ENCODE measurements at places on chromosomes 4 and X.

GRCh38 chrX:6021316-6022091, 207.2 kb downstream of the NLGN4X start:
- peak; percentile 3 for DNase-seq

- no peak for DNase-seq
Measured at GRCh38 chr4:1177274-1178141, 5.1 kb upstream of the SPON2 start.

GRCh38 chrX:132411310-132411977, 77.4 kb downstream of the MBNL3 start:
- no peak for DNase-seq

GRCh38 chr4:106530821-106531220, 162.2 kb upstream of the GIMD1 start:
- no peak for DNase-seq

- no peak for DNase-seq
Measured at GRCh38 chr4:7651461-7651921, 216.8 kb upstream of the PSAPL1 start.

DNA sequence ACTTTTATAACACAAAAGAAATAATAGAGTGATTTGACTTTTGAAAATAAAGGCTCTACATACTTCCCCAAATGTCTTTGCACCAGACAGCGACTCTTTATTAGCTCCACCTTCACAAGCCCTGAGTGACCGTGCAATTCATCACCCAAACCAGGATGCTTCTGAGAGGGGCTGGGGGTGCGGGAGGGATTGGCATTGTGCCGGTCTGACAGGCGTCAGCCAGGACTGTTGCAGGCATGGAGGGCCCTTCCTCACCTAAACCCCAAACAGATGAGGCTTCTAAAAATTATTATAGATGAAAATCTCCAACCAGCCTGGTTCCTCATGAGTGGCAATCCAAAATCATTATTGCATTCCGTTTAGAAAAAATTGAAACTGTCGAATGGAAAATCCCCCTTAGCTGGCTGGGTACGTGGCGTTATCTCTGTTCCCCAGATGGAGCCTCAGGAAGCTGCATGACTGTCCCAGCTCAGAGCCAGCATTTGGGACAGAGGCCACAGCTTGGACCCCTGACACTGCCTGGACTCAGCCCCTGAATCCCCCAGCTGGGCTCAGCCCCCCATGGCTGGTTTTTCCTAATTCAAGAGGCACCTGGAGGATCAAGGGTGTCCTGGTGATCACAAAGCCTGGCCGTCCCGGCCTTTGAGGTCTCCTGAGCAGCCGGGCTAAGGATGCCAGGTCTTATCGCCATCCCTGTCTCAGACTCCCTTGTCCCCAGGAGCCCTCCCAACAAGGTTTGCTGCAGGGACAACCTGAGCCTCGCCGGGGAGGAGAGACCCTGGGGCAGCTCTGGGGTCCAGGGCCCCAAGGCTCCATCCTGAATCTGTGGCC, 60.4 kb downstream of the SORCS2 start:
- no peak for DNase-seq

GRCh38 chr4:972651-973424, 531 bp downstream of the DGKQ start:
- DNase-seq = no peak

- no peak for DNase-seq
Measured at GRCh38 chr4:2939383-2940243, 23.6 kb downstream of the NOP14 start.

DNA sequence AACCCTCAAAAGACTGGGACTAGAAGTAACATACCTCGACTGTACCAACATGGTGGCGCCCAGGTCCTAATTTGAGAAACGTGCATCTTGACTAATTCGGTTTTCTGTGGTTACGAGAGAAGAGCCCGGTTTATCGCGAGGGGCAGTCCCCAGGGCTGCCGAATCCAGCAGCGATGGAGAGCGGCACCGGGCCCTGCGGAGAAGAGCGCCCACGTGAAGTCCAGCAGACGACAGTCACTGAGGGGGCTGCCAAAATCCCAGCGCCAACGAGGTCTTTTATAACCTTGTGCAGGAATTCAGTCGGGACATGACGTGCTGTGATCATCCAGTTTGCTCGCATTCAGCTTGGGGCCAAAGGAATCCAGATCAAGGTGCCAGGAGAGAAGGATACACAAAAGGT, 187.5 kb upstream of the SLITRK2 start:
- no peak for DNase-seq

DNA sequence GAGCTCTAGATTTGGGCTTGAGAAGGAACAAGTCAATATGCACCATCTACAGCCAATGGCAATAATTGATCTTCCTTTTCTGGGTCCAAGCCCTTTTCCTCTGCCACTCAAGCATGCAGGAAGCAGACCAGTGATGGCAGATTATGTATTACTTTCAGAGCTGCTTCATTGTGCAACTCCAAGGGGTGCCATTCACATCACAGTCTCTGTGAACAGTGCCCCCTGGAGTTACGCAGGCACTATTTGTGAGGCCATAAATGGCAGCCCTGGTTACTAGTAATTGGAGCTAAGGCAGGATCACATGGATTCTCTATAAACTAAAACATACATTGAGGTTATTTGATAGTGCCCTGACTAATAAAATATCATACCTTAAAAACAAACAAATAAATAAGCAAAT, 313.4 kb upstream of the SLC7A11 start:
- no peak for DNase-seq

- no peak for DNase-seq
Measured at GRCh38 chr4:8008391-8008790, 68.7 kb upstream of the AFAP1 start.

GRCh38 chr4:39021631-39022030, 10.6 kb downstream of the TMEM156 start:
- no peak for DNase-seq

- peak; percentile 28 for DNase-seq
Measured at GRCh38 chrX:110442635-110443034, 84.0 kb downstream of the RTL9 start.

- peak; percentile 89 for DNase-seq
Measured at GRCh38 chr4:163988865-163989264, 494.4 kb downstream of the TMA16 start.

GRCh38 chrX:119393144-119393543, 6.0 kb upstream of the SLC25A43 start:
- no peak for DNase-seq

GRCh38 chr4:127533028-127533700, 99.6 kb upstream of the INTU start:
- no peak for DNase-seq

- no peak for DNase-seq
Measured at GRCh38 chr4:39998659-39999345, 21.1 kb upstream of the PDS5A start.

- DNase-seq = no peak
Measured at GRCh38 chrX:39161611-39162255, 360.5 kb downstream of the MID1IP1 start.

DNA sequence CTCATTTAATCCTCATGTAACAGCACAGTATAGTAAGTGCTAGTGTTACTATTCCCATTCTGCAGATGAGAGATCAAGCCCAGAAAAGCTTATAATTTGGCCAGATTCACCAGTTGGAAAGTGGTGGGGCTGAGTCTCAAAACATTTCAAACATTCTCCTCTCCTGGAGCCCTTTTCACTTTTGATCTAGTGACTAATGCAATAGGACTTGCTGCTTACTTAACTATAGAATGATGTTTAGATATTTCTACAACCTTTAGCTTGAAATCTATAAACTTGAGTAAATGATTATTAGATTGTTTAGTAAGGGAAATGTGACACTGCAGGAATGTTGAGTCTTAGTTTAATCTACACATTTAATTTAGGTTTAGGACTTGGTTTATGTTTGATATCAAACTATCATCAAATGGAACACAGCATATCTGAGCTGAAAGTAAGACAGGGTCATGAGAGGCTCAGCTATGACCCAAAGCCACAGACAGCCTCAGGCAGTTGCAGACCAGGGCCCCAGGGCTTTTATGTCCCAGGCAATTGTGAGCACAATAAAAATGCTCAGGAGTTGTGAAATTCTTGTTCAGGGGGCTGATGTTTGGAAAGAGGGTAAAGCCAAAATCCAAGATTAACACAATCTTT, 199.5 kb upstream of the HS3ST1 start:
- DNase-seq = no peak

DNA sequence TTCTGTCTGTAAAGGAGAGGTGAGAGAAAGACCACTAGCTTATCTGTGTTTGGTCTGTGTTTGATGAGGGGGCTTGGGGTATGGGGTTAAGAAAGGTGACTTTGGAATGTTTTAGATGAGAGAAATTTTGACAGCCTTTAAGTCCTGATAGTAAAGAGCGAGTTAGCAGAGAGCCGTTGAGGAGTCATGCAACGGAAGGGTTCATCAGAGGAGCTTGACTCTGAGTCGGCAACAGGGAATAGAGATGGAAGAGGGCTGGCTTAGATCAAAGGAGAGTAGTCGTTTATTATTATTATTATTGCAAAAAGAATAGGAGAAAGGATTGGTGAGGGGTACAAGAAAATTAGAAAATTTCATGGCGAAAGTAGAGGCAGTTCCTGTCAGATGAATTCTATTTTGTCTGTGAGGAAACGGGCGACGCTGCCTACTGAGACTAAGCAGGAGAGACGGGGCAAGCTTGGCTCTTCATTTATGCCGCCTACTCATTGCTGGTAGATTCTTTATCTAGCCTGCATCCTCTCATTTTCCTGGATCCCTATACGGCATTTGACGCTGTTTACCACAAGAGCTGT, 473 bp upstream of the VAMP7 start:
- no peak for DNase-seq

GRCh38 chr4:17142232-17142711, 243.8 kb upstream of the LDB2 start:
- DNase-seq = no peak

GRCh38 chr4:46249106-46249505, 125.3 kb upstream of the GABRG1 start:
- no peak for DNase-seq

DNA sequence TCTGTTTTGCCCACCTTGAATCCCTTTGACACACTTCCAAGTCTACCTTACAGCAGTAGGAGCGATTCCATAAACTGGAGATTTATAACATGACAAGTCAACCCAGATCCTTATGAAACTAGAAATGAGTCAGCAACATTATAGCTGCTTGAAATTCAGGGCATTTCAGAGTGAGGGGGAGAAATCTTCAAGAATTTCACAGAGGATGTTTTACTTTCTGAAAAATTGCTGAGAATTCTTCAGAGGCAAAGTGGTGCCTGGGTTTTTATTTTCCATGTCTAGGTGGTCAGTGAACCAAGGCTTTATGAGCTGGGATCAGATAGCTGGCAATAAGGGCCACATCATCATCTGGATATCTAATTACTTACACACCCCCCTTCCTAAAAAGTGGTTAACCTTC, 119.8 kb downstream of the PPARGC1A start:
- no peak for DNase-seq

DNA sequence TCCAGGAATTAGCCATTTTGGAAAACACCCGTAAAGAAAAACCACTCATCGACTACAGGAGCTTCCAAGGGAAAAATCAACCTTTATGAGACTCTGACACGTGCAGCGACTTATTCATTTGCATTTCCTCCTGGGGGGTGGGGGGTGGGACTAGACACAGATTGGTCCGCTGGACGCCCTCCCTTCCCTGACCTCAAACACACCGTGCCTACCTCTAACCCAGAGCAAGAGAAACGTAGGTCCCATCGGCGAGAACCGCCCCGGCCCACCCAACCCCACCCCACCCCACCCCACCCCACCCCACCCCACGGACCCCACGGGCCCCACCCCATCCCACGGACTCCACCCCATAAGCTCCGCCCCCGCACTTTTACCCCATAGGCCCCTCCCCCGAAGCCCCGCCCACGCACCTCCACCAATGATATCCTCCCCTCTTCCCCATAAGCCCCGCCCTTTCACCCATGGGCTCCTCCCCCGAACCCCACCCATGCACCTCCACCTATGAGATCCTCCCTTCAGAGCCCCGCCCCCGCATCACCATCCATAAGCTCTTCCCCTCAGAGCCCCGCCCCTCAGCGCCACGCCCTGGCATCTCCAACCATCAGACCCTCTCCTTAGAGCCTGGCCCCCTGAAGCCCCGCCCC, 1.1 kb downstream of the GTPBP6 start:
- no peak for DNase-seq

DNA sequence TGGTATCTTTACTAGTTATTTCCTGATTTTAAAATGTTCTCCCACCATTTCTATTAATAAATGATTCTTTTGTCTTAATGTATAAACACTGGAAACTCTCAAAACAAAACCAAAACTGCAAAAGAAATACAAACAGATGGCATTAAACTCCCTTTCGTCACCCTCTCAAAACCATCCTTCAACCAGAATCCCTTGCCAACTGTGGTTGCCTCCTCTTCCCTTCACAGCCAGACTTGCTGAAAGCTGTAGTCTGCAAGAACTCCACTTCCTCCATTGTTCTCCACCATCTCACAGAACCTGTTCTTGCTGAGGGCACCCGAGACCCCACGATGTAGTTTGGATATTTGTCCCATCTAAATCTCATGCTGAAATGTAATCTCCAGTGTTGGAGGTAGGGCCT, 96.5 kb downstream of the WWC2 start:
- DNase-seq = no peak

DNA sequence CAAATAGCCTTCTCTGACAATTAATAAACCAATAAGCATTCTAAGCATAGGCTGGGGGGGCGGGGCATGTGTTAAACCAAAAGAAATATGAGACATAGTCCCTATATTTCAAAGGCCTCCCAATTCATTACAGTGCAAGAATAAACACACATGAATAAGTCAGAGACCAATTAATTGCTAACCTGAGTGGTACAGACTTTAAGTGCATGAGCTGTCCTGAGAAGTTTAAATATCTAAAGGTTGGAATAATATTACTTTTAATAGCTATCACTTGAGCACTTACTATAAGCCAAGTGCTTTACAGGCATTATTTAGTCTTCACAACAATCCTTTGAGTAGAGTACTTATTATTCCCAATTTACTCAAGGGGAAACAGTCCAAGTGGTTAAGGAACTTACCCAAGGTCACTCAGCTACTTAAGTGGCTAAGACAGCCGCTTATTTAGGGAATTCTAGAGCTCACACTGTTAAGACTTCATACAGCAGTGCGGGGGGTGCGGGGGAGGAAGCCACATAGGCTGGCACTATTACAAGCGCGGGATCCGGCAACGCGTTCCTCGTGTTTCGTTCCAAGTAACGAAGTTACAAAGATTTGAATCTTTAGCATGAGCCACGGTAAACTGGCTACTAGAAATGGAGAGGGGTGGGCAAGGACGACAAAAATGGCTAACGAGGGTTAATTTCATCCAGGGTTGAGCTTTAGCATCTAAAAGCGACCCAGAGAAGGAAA, 1.4 kb downstream of the THOC2 start:
- DNase-seq = no peak

DNA sequence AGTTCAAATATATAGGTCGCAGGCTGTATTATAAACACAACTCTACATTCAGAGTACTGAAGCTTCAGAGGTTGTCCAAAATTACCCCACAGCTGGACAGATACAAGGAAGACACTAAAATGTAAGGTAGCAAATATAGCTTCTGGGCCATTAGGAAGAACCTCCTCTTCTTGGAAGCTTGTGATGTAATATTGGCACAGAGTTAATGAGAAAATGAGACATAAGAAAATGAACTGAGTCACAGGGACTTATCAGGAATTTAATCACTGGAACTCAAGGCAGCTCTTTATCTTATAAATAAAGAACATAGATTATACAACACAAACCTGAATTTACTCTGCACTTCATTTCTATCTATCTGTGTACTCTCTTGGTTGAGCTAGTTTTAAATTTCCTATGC, 344.7 kb downstream of the PCDH10 start:
- DNase-seq = no peak

Measured in NCI-H1436 (cell line).